ENCODE measurements at places on chromosomes 4 and X.
A peak's percentile ranks its signal among the peaks of the same experiment; 100 is the strongest.

DNA sequence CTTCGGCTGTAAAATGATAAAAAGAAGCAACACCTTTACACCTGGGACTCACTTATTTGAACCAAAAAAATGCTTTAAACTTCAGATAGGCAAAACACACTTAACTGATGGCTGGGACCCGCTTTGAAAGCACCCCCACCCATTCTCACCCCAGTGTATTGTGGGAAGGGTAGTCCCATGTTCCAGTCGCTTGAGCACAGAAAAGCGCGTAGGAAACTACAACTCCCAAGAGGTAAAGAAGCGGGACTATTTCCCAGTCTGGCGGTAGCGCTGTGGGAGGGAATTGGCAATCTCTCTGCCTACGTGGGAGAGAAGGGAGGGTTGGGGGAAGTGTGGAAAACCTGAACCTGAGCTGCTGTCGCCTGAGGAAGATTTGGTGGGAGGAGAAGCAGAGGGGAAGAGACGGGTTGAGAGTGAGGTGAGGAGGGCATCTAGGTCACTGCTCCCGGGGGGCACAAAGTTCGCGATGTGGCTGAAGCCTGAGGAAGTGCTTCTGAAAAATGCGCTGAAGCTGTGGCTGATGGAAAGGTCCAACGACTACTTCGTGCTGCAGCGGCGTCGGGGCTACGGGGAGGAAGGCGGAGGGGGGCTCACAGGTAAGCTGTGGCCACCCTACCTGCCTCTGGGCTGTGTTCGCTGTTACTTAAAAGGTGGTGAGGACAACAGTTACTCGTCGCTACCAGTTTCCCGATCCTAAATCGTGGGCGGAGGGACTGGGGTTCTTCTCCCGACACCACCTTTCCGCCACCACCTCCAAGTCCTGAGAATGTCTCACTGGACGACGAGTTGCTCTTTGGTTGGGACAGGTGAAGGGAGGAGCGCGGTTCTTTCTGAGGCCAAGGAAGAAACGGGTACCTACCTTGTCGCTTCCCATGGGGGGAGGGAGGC, at the start of gene TBC1D8B:
Gene TBC1D8B, plus strand, starts transcription at position 286 of the 888 bp plus-strand sequence. Its CDS starts 181 bp downstream, at position 467.
- no peak for DNase-seq

GRCh38 chr4:43757147-43757546, 691.5 kb downstream of the KCTD8 start:
- DNase-seq: no peak

DNA sequence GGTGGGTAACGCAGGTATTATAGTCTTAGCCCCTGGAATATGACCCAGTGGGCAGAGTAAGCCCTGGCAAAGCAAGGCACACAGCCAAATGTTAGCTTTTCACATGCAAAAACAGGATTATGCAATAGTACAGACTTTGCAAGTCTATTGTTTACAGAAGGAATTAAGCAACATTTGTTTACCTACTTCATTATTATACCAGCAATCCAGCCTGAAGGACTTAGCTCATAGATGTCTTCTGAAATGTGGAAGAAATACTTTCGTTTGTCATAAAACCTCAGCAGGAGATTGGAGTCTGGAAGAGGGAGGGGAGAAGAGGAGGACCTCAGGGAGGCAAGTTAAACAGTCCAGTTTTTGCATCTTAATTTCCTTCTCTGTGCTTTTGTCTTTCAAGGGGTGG, 226.7 kb upstream of the CENPE start:
- DNase-seq: no peak

DNA sequence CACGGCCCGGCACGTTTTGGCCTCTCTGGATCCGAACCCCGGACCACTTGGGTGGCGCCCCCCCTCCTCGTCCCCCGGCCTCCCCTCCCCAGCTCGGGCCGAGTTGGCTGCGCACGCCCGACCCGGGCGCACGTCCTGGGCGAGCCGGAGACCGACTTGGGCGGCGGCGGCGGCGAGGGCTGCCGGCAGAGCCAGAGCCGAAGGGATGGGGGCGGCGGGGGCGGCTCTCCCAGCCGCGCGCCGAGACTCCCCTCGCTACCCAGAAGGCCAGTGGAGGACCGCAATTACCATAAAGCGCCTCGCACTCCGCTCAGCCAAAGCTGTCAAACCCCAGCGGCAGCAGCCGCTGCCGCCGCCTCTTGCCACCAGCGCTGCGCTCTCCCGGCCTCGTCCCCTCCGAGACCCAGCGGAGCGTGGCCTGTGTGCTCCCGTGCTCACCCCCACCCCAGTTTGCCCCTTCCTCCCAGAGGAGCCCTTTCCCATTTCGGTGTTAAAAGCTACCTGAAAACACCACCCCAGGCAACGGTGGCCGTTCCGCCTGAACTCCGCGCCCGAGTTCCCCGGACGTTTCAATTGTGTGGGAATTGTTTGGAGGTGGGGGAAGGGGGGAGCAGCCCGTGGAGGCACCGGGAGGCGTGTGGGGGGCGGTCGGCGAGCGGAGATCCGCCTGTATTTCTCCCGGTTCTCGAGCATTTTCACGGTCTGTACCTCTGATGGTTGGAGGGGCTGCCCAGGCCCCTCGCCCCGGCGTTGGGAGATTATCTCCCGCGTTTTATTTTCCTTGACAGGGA, 701 bp upstream of the BCOR start:
- no peak for DNase-seq

DNA sequence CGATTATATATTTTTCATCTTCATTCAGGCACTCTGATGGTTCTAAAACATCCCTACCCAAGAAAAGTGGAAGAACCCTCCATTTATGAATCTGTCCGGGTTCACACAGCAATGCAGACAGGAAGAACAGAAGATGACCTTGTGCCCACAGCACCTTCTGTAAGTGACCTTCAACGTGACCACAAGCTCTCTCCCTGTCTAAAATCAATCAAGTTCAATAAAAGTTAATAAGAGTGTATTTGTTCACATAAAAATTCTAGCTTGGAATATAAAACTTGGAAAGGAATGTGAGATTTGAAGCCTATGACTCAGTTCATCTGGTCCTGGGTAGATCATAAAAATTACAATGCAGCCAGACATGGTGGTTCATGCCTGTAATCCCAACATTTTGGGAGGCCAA, 36.6 kb downstream of the DAPP1 start:
- no peak for DNase-seq

- no peak for DNase-seq
Measured at GRCh38 chr4:37648084-37648817, 37.9 kb downstream of the RELL1 start.

DNA sequence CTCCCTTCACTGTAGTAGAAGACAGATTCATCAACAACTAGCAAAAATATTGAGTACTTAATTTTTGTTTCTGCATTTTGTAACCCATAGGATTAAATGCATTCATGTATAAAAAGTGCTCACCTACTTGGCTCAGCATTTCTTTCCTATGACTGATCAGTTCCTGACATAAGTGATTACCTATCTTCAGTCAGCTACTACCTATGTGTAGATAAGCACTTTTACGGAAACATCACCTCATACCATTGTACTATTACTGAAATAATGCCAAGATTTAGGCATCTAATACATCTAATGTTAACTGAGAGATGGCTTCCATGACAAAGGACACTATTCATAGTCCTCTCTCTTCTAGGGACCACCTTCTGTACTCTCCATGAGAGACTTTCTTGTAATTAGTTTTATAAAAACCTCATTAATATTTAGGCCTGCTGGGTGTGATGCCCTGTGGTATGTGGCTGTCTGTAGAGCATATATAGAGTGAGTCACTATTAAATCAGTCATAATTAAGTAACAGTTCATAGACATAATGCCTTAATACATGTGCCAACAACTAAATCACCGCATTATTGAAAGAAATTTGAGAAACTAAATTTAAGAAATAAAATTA, 147.0 kb downstream of the PDGFC start:
- DNase-seq: no peak

GRCh38 chr4:3384771-3385710, 56.7 kb upstream of the HGFAC start:
- no peak for DNase-seq

GRCh38 chr4:6960628-6961412, 51.2 kb downstream of the TBC1D14 start:
- no peak for DNase-seq

DNA sequence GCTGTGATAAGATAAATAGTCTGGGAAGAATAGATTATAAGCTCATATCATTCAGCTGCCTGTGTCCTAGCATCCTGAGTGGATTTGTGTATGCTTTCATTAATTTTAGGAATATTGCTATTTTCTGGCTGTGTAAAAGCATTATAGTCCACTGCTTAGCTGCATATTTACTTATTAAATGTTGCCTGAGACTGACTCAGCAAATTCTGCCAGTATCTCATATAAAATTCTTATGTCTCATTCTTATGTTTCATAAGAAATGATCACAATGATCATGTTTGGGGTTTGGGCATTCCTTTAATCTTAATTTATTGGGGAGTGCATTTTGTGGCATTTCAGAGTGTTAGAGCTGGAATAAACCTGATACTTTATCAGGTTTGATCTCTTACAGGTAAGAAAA, 34.9 kb downstream of the RASSF6 start:
- DNase-seq: no peak

DNA sequence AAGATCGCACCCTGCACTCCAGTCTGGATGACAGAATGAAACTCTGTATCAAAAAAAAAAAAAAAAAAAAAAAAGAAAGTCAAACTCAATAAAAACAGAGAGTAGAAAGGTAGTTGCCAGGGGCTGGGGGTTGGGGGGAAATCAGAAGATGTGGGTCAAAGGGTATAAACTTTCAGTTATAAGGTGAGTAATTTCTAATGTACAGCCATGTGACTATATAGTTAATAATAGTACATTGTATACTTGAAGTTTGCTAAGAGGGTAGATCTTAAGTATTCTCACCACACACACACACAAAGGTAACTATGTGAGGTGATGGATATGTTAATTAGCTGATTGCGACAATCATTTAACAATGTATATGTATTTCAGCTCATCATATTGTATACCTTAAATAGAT, 11.5 kb downstream of the HERC6 start:
- no peak for DNase-seq

- no peak for DNase-seq
Measured at GRCh38 chr4:53717064-53717549, 125.8 kb upstream of the LNX1 start.

- DNase-seq: no peak
Measured at GRCh38 chrX:18885328-18886004, 98.4 kb downstream of the PHKA2 start.

DNA sequence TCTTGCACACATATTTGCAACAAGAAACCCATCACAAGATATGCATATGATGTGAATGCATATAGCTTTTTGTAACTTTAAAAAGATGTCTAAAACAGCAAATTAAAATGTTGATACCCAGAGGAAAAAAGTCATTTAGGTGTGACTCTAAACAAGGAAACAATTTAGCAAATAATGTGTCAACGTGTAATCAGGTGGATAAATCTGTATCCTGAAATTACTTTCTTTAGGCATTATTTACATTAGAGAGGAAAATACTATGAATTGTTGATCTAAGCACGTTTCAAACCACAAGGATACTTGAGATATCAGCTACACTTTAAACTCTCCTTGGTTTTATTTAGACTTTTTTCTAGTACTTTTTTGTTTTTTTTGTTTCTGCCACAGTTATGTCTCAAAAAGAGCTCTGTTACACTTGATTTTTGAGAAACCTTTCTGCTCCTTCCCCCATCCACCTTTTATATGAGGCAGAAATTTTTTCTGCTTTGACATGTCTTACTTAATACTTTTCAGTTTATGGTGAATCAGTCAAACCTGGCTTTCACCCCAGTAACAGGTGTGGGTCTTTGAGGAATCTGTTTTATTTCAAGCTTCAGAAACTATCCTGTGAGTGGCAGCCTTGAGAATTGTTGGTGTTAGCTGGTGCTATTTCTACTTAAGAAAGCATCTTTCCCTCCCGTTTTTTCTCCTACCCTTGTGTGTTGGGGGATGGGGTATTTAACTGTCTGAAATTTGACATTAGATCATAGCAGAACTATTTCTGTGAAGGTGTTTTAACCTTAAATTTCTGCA, 1.9 kb downstream of the NPNT start:
- no peak for DNase-seq

GRCh38 chr4:1382776-1383727, 23.2 kb downstream of the NKX1-1 start:
- no peak for DNase-seq

- DNase-seq: no peak
Measured at GRCh38 chr4:108861334-108861733, 98.5 kb upstream of the ETNPPL start.

DNA sequence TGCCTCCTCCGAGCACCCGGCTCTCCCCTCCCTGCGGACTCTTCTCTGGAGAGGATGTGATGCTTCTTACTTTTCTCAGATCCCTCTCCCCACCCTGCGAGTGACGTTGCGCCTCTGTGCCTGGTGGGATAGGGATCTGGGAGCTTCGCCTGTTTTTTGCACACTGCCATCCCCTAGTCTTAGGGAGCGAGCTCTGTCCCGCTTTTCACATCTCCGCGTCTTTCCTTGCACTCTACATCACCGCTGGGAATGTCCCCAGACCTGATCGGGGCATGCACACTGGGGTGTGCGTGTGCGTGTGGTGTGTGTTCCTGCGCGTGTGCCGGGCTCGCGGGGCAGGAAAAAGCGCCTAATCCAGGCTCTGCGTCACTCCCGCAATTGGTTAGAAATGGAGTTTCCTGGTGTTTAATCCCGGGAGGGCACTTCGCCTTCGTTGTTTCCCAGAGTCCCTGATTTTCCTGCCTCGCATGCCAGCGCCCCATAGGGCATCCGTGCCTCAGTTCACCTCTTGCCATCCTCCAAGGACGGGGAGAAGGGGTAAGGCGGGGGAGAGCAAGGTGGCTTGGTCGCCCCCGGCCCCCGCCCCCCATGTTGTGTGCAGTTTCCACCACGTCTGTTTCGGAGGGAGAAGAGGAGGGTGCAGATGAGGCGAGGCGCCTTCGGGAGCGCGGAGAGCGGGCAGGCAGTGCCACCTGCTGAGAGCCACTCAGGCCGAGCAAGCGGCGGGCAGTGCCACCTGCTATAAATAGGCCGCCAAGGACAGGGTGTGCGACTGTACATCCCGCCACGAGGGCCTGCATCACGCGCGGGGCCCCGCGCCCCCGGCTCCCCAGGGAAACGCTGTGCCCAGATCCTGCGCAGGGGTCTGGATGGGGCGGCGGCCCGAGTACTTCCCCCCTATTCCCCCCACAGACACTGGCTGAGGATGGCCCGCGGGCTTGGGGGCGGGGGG, 759 bp upstream of the TBC1D1 start:
- peak; percentile 6 for DNase-seq

GRCh38 chr4:10897076-10897475, 212.5 kb upstream of the CLNK start:
- DNase-seq: no peak

GRCh38 chr4:8341691-8342090, 72.1 kb downstream of the HTRA3 start:
- no peak for DNase-seq

DNA sequence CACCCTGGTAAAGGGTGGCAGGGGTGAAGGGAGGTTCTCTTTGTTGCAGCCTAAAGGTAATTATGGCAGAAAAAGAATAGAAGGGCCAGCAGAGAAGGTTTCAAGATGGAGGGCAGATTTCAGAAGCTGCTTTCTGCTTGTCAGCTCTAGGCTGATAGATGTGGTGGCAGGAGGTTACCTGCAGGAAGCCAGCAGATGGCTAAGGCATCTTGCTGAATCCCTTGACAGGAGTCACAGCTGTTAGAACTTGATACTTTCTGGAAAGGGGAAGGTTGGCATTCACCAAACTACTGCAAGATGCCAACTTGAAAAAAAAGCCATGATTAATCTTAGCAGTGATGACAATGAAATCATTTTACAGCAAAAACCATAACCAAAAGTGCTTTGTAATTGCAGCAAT, 69.5 kb upstream of the CBLL2 start:
- no peak for DNase-seq

Measured in stimulated activated CD4-positive, alpha-beta T cell treated with anti-CD3 and anti-CD28 coated beads, Interleukin-15, amount 100 ng/mL, for 48 hours (primary cell).